ENCODE measurements at places on chromosomes 16 and 17.

DNA sequence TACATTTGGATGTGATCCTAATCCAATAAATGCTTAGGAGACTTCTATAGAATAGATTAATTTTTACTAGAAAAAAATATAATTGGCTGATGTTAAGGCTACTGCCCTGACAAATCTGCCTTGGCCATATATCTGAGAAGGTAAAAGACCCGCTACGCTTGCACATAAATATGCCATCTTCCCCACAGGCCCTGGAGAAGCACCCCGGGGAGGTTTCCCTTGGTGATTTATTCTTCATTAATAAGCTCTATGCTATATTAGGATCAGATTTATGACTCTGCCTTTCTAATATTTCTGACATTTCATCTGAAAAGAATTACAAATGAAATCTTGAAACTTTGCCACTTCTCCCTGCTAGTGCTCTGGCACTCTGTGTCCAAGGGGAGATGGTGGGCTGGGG is 27.4 kb upstream of the MEOX1 start:
- H3K27ac ChIP-seq = no peak overlapping the region
- no peak for DNase-seq
- H3K4me1 ChIP-seq = no peaks in the 10 kb centered on the region

GRCh38 chr16:21161211-21161610 is 2.7 kb downstream of the LDAF1 start:
- no peak for DNase-seq
- H3K27ac ChIP-seq = no peak overlapping the region
- no peak overlapping the region for H3K4me3 ChIP-seq
- H3K27me3 ChIP-seq = no peaks in the 10 kb centered on the region
- peaks cover 19% of the 10 kb centered on the region for H3K36me3 ChIP-seq

DNA sequence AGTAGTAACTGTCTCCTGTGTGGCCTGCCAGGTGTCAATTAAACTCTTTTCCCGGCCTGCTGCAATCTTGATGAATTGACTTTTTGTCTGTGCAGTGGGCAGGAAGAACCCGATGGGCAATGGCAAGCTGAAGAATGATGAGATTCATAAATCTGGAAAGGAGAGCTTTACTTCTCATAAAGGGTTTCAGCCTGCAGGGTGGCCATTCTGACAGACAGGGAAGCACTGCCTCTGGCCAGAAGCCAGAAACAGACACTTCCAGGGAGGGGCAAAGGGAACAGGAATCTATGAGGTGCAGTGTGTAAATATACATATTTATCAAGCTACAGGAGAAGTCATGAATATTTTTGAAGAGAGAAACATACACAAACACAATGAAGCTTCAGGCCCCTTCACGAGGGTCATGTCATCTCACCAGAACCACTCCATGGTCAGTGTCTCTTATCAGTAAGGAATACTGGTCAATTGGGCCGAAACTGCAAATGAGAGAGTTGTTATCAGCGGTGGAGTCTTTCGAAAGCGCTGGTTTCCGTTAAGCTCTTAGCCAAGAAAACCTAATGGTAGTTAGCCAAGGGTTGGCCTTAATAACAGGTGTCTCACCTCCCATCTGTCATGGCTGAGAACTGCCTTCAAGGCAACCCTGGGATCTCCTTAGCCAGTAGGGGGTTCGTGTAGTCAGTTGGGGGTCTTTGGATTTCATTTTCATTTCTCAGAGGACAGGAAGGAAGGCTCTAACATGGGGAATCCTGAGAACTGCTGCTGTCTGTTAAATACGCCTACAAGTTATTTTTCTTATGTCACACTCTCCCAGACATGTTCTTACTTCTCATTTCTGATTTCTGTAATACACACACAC is 1.2 kb upstream of the NARF start:
- H3K36me3 ChIP-seq = peaks cover 24% of the 10 kb centered on the region
- H3K4me1 ChIP-seq = peaks cover 33% of the 10 kb centered on the region
- H3K27me3 ChIP-seq = no peaks in the 10 kb centered on the region
- peak overlapping the region; percentile 79 for H3K4me3 ChIP-seq

DNA sequence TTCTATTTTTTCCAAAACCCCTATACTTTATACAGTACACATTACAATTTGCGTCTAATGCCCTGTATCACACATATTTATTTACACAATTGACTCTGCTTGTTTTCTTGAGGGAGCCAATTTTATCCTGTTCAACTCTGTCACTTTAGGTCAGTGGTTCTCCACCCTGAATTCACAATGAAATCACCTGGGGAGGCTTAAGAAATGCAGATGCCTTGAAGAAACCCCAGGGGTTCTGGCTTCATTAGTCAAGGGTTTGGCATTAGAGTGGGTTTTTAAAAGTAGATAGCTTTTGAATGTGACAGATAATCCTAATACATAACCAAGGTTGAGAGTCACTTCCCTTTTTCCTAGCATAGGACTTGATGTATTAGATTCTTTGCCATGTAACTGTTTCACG is 398.6 kb upstream of the ERCC4 start:
- H3K27me3 ChIP-seq = no peaks in the 10 kb centered on the region
- H3K4me3 ChIP-seq = no peak overlapping the region
- H3K4me1 ChIP-seq = no peaks in the 10 kb centered on the region
- H3K36me3 ChIP-seq = no peaks in the 10 kb centered on the region
- no peak overlapping the region for H3K27ac ChIP-seq

- peaks cover 24% of the 10 kb centered on the region for H3K4me1 ChIP-seq
- no peaks in the 10 kb centered on the region for H3K36me3 ChIP-seq
- H3K27me3 ChIP-seq = no peaks in the 10 kb centered on the region
- peak overlapping the region; percentile 82 for H3K27ac ChIP-seq
- no peak for DNase-seq
Observed at GRCh38 chr17:63440127-63440769, 5.9 kb downstream of the CYB561 start.

- H3K27ac ChIP-seq = peak overlapping the region; percentile 69
- peaks cover 22% of the 10 kb centered on the region for H3K4me1 ChIP-seq
- peaks cover 2% of the 10 kb centered on the region for H3K36me3 ChIP-seq
- H3K27me3 ChIP-seq = no peaks in the 10 kb centered on the region
Observed at GRCh38 chr17:17305281-17305801, 2.2 kb downstream of the NT5M start.

DNA sequence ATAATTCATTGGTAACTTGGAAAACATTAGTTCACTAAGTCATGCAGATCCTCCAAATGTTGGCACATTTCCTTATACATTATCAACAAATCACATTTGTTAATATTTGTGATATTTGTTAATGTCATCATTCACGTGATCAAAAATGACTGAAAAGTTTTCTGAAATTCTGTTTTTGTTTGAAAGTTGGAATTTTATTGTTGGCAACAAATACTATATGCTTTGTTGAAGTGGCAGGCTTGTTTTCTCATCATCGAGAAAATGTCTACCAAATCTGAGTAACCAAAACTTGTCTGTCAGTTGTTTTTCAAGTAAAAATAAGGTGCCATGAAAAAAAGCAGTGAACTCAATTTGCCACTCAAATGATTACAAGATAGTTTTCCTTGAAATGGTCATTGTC is 62.8 kb downstream of the NACA2 start:
- H3K4me3 ChIP-seq = no peak overlapping the region
- H3K27me3 ChIP-seq = peaks cover 22% of the 10 kb centered on the region
- no peaks in the 10 kb centered on the region for H3K4me1 ChIP-seq
- H3K27ac ChIP-seq = no peak overlapping the region

Data from activated CD4-positive, alpha-beta T cell treated with anti-CD3 and anti-CD28 coated beads for 36 hours (primary cell).